ENCODE measurements at places on chromosomes 1 and 21.

DNA sequence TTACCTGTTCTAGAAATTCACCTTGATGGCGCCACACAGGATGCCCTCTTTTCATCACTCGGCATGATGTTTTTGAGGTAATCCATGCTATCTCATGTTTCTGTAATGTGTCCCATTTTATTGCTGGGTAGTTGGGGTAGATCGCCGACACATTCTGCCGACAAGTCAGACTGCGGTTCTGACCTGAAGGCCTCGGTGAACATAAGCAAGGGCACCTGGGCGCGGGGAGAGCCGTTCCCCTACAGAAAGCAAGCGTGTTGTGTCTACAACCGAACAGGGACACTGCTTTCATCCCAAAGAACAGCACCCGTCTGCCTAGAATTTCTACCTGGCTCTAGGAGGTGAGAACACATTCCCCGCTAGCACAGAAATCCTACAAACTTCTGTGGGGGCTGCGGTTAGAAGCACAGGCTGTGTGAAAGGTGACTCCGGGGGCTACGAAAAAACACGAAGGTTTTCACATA is 149.2 kb downstream of the PPIAL4G start:
- no peak for DNase-seq

GRCh38 chr1:216563087-216563486 is 139.8 kb upstream of the USH2A start:
- no peak for DNase-seq

DNA sequence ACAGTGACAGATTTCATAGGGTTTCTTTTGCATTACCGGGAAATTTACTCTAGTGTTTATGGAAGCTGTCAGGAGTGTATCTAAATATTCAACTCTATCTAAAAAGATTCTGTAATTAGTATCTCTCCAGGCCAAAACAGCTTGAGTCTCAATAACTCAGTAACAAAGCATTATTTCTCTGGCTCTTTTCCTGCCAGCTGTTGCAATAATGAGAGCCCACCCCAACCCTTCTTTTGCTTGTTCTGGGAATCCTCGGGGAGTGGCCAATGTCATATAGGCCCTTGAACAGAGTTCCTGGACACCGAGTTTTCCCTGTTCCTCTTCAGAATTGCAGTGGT is 120.1 kb upstream of the SGIP1 start:
- DNase-seq, result no peak

DNA sequence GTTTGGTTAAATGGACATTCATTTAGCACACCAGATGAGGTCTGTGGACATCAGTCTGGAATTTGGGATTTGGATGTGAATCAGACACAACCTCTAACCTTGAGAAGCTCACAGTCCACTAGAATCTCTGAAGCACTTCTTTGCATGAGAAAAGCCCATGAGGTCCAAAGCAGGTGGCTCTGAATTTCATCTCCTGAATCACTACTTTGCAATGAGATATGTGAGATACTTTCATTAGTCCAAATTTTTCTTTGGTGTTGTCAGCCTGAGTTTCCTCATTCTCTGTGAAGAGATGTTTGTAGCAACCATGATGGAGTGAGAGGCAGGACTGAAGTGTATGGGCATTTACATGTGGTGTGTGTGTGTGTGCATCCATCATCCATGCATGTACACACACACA is 16.5 kb upstream of the LCE2D start:
- no peak for DNase-seq

DNA sequence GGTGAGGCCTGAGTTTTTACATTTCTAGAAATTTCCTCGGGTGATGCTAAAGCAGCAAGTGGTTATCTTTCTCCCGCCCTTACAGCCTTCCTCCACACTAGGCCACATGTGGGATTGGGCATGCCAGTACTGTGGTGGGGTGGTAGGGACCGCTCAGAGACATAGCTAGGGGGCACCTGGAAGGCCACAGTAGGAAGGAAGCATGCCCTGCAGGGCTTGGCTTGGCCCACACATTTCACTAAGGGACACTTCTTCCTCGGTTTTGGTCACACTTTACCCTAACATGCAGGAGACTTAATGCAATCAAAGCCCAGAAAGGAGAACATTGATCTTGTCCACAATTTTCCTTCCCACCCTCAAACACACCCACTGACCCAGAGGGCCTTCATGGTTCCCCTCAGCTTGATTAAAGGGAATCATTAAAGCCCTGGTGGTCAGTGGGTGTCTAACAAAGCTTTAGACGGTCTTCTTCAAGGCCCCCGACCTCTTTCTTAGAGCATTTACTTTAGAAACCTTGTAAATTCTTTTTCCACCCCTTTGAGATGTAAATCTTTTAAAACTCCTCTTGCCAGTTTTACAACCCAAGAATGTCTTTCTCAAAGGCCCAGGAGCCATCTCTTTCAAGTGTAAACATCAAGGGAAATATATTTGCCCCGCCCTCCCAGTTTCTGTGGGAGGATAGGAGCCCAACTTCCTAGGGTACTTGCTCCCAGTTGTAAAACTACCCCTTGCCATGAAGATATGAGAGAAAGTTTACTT is 246.4 kb upstream of the PTBP2 start:
- no peak for DNase-seq

DNA sequence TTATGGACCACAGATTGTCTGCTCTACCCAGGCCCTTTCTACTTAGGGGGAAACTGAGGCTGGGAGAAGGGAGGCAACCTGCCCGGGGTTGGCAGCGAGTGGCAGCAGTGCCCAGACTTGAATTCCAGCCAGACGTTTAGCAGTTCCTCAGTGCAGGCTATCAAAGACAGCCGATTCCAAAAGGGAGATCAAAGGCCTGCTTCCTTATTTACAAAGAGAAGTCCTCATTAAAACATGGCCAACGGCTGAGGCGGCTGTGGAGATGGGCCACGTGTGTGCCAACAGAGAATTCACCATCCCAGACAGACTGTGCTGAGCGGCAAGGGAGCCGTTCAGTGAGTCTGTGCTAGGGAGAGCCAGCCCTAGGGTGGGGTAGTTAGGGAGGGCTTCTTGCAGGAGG is 27.7 kb downstream of the C1QB start:
- DNase-seq, result no peak

DNA sequence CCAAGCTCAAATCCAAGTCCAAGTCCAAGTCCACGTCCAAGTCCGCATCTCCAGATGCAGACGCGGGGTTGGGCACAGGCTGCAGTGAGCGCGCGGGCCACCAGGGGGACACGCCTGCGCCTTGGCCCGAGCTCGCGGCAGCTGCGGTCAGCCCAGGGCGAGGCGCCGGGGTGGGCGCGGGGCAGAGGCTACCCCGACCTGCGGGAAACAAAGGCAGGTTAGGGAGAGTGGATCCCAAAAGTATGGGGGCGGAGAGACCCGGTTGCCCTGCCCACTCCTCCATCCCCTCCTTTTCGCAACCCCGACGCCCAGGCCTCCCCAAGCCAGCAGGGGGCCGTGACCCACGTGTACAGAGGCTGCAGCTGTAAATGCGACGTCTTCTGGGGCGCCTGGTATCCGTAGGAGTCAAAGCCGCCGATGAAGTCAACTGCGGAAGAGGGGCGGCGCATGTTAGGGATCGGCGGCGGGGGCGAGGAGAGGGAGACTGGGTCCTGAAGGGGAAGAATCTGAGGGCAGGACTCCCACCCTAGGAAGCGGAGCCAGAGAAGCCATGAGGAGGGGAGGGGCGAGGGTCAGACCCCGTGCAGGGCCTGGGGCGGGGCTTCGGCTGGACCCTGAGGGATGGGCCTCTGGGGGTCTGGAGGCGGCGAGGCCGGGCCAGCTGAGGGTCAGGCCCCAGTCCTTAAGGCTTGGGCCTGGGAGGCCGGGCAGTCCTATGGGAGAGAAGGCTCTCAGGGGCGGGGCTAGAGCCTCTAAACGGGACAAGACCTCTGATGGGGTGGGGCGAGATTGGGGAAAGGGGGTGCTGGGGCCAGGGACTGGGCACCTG is 58.0 kb downstream of the NKAIN1 start:
- no peak for DNase-seq

- DNase-seq, result no peak
These were observed 19.7 kb upstream of the ATP13A2 start for GRCh38 chr1:17031436-17031835.

DNA sequence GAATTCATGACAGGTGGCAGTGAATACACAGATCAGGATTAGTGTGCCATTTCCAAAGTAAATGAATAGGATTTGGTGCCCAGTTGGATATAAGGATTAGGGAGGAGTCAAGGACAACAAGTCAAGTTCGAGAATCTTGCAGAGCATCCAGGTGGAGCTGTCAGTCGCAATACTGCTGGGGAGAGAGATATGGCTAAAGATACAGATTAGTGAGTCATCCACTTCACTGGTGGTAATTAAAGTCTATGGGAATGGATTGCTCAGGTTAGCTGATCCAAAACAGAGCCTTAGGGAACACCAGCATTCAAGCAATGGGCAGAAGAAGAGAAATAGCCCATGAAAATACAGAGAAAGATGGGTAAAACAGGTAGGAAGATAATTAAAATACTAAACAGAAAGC is 26.8 kb downstream of the BCAS2 start:
- DNase-seq, result no peak

- DNase-seq, result no peak
These were observed 96.6 kb downstream of the ZFYVE9 start for GRCh38 chr1:52238474-52238873.

- peak; percentile 50 for DNase-seq
These were observed 2.1 kb upstream of the UBE2T start for GRCh38 chr1:202343652-202344349.

DNA sequence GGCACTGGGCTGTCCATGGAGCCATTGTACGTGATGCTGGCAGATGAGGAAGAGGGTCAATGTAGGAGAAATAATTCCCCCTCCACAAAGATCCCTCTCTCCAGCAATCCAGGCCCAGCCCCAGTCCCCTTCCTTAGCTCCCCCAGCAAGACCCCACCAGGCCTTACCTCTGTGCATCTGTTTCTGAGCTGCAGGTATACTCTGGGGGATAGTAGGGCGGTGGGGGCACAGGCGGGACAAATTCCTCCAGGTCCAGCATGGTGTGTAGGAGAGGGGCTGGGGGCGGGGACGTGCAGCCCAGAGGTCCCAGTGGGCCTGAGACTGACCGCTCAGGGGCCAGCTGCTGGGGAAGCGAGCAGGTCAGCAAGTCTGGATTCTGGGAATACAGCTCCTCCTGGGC is 3.7 kb downstream of the ENTREP3 start:
- DNase-seq, result no peak

GRCh38 chr1:117581391-117581943 is 24.4 kb upstream of the TENT5C start:
- no peak for DNase-seq
